ENCODE measurements at places on chromosomes 16 and 17.

DNA sequence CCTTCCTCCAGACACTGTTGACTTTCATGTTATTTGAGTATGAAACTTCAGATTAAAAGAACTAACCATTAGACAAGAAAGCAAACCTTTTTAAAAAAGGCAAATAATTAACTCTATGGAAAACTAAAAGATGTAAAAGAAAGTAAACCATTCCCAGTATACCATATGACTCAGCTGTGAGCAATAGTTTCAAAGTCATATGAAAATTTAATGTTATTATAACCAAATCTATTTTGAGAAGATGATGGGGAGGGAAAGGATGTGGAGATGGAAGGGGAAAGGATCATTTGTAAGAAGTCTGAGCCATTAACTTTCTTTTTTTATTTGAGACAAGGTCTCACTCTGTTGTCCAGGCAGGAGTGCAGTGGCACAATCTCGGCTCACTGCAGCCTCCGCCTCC is 131.8 kb downstream of the IRX5 start:
- no peak for DNase-seq

GRCh38 chr16:84916850-84917249 is 94.5 kb downstream of the ZDHHC7 start:
- DNase-seq = peak; percentile 31

DNA sequence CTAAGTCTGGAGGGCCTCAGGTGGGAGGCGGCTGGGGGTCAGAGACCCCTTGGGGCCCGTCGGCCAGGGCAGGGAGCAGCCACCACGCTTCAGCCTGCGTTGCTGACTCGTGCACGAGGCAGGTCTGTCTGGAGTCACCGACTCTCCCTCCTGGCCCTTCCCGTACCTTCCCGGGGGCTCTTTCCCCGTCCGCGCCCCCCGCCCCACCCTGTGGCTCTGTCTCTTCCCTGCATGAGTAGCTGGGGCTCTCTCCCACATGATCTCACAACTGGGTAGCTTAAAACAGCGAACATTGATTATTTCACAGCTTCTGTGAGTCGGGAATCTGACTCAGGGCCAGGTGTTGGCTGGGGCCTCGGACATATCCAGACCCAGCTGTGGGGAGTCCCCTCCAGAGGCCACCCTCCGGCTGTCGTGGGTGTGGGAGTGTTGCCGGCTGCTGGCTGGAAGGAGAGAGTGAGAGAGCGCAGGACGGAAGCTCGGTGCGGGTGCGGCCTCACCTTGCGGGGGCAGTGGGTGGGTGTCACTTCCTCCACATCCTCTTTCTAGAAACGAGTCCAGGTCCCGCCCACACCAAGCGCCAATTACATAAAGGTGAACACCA is 17.3 kb downstream of the BAHCC1 start:
- no peak for DNase-seq

GRCh38 chr16:86573215-86573614 is 5.1 kb upstream of the FOXL1 start:
- DNase-seq = no peak

- DNase-seq = no peak
Observed at GRCh38 chr17:14525551-14526455, 224.9 kb downstream of the HS3ST3B1 start.

DNA sequence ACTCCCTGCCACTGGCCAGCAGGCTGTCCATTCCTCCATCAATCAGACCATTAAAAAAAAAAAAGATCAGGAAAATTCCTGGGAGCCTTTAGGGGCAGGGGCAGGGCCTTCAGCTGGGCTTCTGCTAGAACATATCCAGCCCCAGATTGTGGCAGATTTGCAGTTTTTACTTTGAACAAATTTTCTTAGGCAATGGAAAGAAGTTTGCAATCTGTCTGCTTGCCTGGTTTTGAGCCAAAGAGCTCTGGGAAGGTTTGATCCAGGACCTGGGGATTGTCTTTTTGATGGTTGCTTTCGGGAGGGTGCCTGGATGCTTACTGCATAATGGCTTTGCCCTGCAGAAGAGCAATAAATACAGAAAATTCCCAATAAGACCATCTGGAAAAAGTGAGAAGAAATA is 145.9 kb downstream of the SHISA9 start:
- DNase-seq = no peak

DNA sequence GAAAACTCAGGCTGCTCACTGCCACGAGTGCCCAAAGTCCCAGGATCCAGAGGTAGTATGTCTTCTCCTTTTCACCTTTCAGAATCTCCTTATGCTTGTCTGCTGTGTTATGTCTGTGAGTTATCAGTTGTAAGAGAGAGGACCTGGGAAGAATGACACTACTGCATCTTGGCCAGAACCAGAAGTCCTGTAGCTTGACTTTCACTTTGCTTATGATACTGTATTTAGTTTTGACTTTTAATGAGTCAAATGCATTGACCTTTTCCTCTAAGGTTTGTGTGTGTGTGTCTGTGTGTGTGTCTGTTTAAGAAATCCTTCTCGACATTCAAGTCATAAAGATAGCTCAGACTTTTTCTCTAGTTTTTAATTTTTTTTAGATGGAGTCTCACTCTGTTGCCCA is 43.4 kb downstream of the BMERB1 start:
- no peak for DNase-seq

- no peak for DNase-seq
Observed at GRCh38 chr17:48385319-48385718, 44.7 kb downstream of the SKAP1 start.

Measured in NCI-H69 (cell line).